ENCODE measurements at places on chromosomes 1 and 21.

GRCh38 chr1:176996456-176997090 is 167.9 kb downstream of the ASTN1 start:
- DNase-seq = no peak

DNA sequence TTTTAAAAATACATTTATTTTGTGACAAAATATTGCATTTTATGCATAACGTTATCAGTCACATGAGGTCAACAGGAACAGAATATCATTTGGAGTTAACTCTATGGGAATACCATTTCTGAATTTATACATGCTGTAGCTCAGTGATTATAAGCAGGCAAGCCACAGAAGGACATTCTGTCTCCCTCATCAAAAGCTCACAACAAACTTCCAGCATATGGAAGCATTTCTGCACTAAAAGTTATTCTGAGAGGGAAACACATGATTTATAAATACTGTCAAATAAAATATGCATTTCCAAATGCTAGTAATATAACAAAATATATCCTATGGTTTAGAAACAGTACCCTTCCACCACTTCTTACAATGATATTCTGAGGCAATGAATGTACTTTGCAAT is 854.1 kb upstream of the B3GALT2 start:
- no peak for DNase-seq

DNA sequence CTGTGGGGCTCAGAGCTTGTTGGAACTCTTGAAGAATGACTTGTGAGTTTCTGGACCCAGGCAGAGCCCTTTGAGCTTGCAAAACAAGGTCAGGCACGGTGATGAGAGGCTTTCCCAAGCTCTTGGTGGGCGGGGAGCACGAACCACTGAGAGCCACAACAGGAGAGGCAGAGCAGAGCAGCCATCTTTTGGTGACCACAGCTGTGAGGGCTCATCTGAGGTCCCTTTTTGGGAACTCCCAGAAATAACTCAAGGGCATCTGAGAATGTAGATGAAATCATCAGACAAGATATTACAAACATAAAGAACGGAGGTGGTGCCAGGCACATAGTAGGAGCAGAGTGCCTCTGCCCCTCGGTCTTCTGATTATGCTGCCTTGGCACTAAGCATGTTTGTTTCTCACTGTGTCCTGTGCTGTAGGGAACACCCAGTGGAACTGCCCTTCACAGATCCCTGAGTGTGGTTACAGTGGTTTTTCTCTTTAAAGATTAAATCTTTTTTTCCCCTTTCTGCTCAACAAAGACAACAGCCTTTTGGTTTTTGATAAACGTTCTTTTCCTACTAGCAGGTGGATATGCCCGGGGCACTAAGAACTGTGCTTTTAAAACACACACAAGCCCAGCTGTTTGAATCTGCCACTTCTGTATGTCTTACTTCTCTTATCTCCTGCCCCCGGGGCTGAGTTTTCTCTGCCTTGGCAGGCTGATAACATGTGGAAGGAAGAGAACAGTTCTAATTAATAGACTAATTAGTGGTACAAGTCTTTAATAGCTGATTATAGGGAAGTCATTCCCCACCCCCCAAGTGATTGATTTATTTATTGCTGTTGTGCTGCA is 37.7 kb downstream of the CD34 start:
- DNase-seq = no peak

DNA sequence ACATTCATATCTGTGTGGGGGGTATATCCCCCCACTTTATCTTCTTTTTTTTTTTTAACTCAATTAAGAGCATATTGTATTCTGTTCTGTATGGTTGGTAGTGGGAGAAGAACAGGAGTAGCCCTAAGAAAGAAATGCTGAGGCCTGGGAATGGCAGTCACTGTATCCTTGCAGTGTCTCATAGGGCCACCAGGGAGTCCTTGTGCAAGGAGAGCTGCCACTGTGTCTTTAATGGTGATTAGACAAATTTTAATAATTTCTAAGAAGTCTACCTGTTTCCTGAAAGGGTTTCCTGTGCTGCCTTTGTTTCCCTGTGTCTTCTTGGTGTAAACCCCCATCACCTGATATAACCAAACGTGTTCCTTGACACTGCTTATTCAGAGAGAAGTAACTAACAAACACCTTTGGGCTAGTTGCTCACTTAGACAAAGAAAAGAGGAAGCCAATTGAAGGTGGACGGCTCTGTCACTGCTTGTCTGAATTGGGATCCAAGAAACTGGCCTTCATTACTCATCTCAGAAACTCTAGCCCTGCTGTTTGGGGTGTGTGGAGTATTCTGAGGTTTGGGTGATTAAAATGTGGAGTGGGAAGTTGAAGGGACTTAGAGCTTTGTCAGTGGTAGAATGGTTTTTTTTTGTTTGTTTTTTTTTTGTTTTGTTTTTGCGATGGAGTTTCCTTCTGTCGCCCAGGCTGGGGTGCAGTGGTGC is 15.2 kb downstream of the GIPC2 start:
- DNase-seq = no peak

DNA sequence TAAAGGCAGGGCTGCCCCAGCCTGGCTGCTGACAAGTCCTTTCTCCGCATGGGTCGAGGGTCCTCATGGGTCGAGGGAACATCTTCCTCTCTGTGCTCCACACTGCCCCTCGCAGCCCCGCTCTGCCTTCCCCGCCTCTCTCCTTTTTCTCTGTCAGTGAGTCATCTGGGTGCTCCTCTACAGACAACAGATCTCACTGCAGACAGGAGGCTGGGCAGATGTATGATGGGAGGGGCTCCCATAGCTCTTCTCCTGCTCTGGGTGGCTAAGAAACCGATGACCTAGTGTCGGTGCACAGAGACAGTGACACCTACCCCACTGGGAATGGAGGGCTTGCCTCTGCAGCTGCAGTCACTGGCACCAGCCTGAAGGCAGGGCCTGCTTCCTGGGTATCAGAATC is 5.5 kb downstream of the KCNA10 start:
- no peak for DNase-seq

GRCh38 chr1:6785318-6785727 is at the start of gene CAMTA1:
Gene CAMTA1 (plus strand): TSS chr1:6785454. CDS start chr1:6785531, 77 bp downstream.
- no peak for DNase-seq

DNA sequence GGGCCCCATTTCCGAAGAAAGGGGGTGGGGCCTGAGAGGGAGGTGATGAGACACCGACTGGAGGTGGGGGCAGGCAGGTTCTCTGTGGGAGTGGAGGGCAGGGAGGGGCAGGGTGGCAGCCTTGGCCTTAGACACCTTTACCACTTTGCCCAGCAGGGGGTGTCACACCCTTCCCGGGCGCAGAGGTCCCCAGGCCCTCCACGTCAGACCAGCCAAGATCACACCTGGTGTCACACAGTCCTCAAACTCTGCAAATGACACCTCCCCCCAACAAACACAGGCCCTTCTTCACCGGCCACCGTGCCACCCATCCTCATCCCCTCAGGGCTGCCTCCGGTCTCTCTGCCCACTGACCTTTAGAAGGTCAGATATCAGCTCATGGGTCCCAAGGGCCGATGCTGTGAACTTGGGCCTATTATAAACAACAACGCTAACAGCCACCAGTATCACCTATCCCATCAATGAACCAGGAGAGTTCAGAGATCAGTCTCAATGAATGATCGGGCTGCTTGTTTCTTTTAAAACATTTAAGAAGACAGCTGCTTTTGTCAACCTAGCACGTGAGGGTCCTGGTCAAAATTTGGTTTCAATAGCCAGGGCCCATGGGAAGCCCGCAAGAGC is 103.9 kb downstream of the CASZ1 start:
- no peak for DNase-seq

- DNase-seq = no peak
These were observed 82.3 kb upstream of the SYT6 start for GRCh38 chr1:114235960-114236359.

- no peak for DNase-seq
These were observed 14.1 kb downstream of the DISP1 start for GRCh38 chr1:222828939-222829338.

- DNase-seq = no peak
These were observed 27.8 kb upstream of the A3GALT2 start for GRCh38 chr1:33348676-33349080.

Data from NCI-H1048 (cell line).